ENCODE measurements at places on chromosomes 1 and 21. TPM values are rescaled to one million over a fixed set of nuclear protein-coding genes. Genes with fewer than 3 reads are reported as not detected.
A peak's percentile ranks its signal among the peaks of the same experiment; 100 is the strongest.

- H3K36me3 ChIP-seq, result no peaks in the 10 kb centered on the region
- DNase-seq, result no peak
- H3K27me3 ChIP-seq, result no peaks in the 10 kb centered on the region
- H3K4me3 ChIP-seq, result no peak overlapping the region
- no peak overlapping the region for H3K27ac ChIP-seq
Measured at GRCh38 chr1:44696789-44697345, 22.4 kb downstream of the ARMH1 start.

GRCh38 chr21:39034590-39035536 is 148.4 kb downstream of the PSMG1 start:
- H3K27ac ChIP-seq, result peak overlapping the region; percentile 72
- no peak overlapping the region for H3K4me3 ChIP-seq
- peaks cover 86% of the 10 kb centered on the region for H3K4me1 ChIP-seq
- DNase-seq, result no peak
- no peaks in the 10 kb centered on the region for H3K27me3 ChIP-seq

GRCh38 chr1:155011437-155012025 is 8.9 kb downstream of the ZBTB7B start:
- no peak overlapping the region for H3K4me3 ChIP-seq
- H3K4me1 ChIP-seq, result peaks cover 70% of the 10 kb centered on the region
- H3K27ac ChIP-seq, result no peak overlapping the region
- no peak for DNase-seq

GRCh38 chr1:244998717-244999346 is 134.5 kb upstream of the HNRNPU start:
- no peak overlapping the region for H3K4me3 ChIP-seq
- H3K36me3 ChIP-seq, result 0 out of 3 replicates have a peak, but pooled peaks cover 3% of the 10 kb centered on the region
- no peaks in the 10 kb centered on the region for H3K27me3 ChIP-seq
- H3K4me1 ChIP-seq, result no peaks in the 10 kb centered on the region

DNA sequence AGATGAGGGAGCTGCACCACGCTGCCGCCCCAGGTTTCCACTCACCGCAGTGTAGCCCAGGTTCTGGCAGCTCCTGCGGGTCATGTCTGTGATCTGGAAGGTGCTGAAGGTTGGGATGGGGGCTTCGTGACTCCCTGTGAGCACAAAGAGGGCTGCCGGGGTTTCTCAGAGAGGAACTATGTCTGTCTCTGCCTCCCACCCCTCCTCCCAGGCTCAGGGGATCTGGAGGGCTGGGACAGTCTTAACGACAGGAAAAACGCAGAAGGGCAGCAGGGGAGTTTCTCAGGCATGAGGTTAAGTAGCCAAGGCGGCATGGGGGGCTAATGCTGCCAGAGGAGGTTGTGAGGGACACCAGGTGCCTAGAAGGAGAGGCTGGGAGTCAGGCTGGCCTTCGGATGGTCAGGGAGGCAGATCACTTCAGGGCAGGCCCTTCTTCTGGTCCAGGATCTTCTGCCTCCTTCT is 656 bp downstream of the SH2D2A start:
- no peak overlapping the region for H3K4me3 ChIP-seq
- peaks cover 33% of the 10 kb centered on the region for H3K4me1 ChIP-seq
- no peak overlapping the region for H3K27ac ChIP-seq
- H3K27me3 ChIP-seq, result peaks cover 27% of the 10 kb centered on the region
- H3K36me3 ChIP-seq, result no peaks in the 10 kb centered on the region

DNA sequence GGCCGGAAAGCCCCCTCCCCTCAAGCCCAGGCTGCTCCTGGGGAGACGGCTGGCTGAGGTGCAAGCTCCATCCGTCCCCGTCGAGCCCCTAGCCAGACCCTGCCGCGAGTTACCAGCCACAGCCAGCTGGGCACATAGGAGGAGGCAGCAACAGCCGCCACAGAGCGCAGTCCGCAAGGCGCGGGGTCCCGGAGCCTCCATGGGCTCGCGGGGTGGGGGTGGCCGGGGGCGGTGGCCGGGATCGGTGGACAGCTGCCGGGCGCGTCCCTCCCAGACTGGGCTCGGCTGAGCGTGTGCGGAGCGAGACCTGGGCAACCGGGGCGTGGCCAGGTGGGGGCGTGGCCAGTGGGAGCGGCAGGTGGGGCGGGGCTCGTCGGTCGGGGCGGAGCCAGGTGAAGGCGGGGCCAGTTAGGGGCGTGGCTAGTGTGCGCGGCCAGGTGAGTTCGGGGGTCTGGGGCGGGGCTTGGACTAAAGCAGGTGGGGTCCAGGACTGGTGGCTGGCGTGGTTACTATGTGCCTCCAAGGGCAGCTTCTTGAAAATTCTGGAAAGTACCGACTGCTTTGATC is at the start of gene CD164L2:
CD164L2 (minus strand) TSS at position 295 of the 567 bp plus-strand sequence; CDS start at position 201, 94 bp downstream.
- H3K27ac ChIP-seq, result no peak within 1 kb of the TSS
- DNase-seq, result no peak

GRCh38 chr1:27593678-27594563 is 10.0 kb downstream of the AHDC1 start:
- H3K27ac ChIP-seq, result no peak overlapping the region
- H3K4me1 ChIP-seq, result peaks cover 51% of the 10 kb centered on the region
- no peaks in the 10 kb centered on the region for H3K27me3 ChIP-seq
- no peaks in the 10 kb centered on the region for H3K36me3 ChIP-seq
- no peak overlapping the region for H3K4me3 ChIP-seq

DNA sequence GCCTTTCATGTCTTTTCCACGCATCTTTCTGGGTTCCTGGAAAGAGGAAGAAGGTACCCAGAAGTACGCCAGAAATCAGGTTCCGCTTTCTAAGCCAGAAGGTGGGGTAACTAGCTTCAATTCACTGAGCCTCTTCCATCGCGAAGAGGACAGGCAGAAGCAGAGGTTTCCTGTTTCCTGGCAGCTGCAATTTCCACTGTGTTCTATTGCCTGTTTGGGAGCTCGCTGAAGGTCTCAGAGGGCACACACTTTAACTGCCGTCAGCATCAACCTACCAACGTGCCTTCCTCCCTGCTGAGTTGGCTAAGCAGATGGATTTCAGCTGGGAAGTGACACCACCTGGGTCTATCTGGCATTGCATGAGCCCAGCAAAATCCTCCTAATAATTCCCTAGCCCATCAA is 10.0 kb downstream of the NCF2 start:
- H3K27me3 ChIP-seq, result peaks cover 2% of the 10 kb centered on the region
- peaks cover 5% of the 10 kb centered on the region for H3K4me1 ChIP-seq

DNA sequence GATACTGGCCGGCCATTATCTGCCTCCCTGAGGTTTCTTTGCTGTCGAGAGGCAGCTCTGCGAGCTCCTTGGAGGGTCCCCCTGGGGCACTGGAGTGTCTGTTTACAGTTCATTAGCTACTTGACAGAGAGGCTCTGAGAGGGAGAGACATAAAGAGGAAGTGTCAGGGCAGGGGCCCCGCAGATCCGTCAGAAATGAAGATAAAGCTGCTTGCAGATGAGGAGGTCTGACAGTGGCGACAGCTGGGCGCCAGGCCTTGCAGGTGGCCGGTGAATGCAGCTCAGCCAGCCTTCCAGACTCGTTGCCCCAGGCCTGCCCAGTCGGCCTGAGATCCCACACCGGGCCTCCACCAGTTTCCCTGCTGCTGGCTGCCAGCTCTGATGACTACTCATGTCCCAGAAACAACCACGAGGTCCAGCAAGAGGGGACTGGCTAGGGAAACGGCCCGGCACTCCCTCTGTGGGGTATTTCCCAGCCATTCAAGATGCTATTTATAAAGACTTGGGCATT is 84.7 kb downstream of the DISP3 start:
- H3K27me3 ChIP-seq, result peaks cover 1% of the 10 kb centered on the region
- DNase-seq, result no peak
- H3K4me3 ChIP-seq, result no peak overlapping the region
- no peak overlapping the region for H3K27ac ChIP-seq
- H3K36me3 ChIP-seq, result no peaks in the 10 kb centered on the region

DNA sequence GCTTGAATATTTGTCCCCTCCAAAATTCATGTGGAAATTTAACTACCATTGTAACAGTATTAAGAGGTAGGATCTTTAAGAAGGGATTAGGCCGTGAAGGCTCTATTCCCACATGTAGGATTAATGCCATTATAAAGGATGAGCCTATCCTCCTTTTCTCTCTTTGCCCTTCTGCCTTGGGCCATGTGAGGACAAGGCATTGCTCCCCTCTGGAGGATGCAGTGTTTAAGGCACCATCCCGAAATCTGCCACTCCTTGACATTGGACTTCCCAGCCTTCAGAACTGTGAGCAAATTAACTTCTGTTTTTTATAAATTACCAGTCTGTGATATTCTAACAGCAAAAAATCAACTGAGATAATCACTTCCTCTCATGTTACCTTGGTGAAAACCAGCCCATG is 124.4 kb downstream of the TOMM20 start:
- DNase-seq, result no peak
- H3K27ac ChIP-seq, result no peak overlapping the region
- no peaks in the 10 kb centered on the region for H3K36me3 ChIP-seq

- no peaks in the 10 kb centered on the region for H3K36me3 ChIP-seq
- H3K4me1 ChIP-seq, result no peaks in the 10 kb centered on the region
- no peak overlapping the region for H3K4me3 ChIP-seq
- H3K27ac ChIP-seq, result no peak overlapping the region
Measured at GRCh38 chr1:186500804-186501203, 39.9 kb upstream of the PDC start.

- no peak overlapping the region for H3K4me3 ChIP-seq
- no peaks in the 10 kb centered on the region for H3K27me3 ChIP-seq
- no peaks in the 10 kb centered on the region for H3K36me3 ChIP-seq
Measured at GRCh38 chr1:66050633-66051032, 257.9 kb downstream of the PDE4B start.

DNA sequence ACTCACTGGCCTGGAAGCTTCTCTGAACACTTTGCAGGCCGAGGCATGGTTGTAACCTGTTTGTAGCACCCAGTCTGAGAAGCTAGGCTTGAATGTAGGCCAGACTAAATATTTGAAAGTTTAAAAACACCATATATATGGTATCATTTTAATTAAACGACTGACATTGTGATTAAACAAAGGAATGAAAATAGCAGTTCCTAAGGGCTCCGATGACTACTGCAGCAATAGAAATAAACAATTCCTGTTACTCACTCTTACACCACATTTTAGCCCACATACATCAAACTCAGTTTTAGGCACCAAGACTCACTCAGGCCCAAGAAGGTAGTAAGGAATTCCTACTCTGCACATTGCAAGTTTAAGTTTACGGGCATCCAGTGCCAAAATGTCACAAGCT is 281.2 kb downstream of the AKT3 start:
- DNase-seq, result no peak
- H3K4me3 ChIP-seq, result no peak overlapping the region
- no peaks in the 10 kb centered on the region for H3K4me1 ChIP-seq
- no peaks in the 10 kb centered on the region for H3K27me3 ChIP-seq
- H3K27ac ChIP-seq, result no peak overlapping the region

GRCh38 chr1:94989398-94989797 is 62.5 kb upstream of the CNN3 start:
- no peaks in the 10 kb centered on the region for H3K27me3 ChIP-seq
- H3K4me1 ChIP-seq, result peaks cover 47% of the 10 kb centered on the region
- H3K4me3 ChIP-seq, result no peak overlapping the region
- no peak overlapping the region for H3K27ac ChIP-seq

GRCh38 chr1:29511436-29511835 is 275.1 kb downstream of the PTPRU start:
- no peak overlapping the region for H3K27ac ChIP-seq
- no peaks in the 10 kb centered on the region for H3K4me1 ChIP-seq
- DNase-seq, result no peak
- no peaks in the 10 kb centered on the region for H3K27me3 ChIP-seq
- no peaks in the 10 kb centered on the region for H3K36me3 ChIP-seq
- H3K4me3 ChIP-seq, result no peak overlapping the region

DNA sequence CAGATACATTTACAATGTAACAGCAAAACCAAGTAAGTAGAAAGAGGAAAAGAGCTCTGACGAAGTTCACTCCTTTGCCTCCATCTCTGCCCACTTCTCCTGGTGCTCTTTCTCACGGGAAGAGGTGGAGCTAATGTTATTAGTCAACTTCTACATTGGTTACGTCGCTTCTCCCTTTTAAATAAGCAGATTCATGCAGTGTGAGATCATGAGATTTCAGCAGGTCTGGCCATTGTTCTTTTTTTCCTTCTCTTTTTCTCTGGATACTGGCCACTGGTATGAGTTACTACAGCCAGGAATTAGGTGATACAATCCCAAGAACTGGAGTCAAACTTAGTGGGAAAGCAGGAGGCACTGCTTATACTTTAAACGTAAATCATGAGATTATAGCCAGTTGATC is 207.1 kb downstream of the AKT3 start:
- no peak for DNase-seq
- H3K4me3 ChIP-seq, result no peak overlapping the region
- H3K4me1 ChIP-seq, result no peaks in the 10 kb centered on the region
- H3K27ac ChIP-seq, result no peak overlapping the region

DNA sequence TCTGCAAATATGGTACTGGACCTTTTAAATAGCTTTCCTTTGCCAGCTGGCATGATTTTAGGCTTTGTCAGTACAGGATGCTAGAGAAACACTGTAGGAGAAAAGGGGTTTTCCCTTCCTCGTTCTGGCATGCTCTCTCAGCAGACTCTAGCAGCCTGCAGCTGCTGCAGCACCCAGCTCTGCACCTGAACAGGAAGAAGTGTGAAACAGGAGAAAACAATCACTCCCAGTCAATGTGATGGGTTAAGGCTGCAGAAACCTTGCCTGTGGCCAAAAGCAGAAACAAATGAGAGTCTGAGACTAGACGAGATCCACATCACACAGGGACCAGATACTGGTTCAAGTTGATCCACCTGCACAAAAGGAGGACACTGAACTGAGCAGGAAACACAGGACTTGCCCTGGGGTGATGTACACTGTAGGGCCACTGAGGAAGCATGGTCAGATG is 21.2 kb downstream of the OVGP1 start:
- H3K36me3 ChIP-seq, result no peaks in the 10 kb centered on the region
- H3K27me3 ChIP-seq, result peaks cover 20% of the 10 kb centered on the region
- DNase-seq, result no peak
- H3K27ac ChIP-seq, result no peak overlapping the region
- H3K4me3 ChIP-seq, result no peak overlapping the region

DNA sequence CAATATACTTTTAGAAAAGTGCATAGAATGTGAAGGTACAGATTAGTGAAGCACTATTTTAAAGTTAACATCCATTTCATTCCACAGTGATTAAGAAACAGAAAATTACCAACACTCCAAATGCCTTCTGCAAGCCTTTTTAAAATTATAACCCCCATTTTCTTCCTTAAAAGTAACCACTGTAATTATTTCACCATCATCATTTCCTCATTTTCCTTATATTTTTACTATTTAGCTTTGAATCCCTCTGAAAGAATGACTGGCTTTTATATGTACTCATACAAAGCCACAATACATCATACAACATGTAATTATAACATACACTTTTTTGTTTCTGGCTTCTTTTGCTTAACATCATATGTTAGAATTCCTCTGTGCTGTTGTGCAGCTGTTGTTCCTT is 6.5 kb upstream of the NEGR1 start:
- peaks cover 15% of the 10 kb centered on the region for H3K27me3 ChIP-seq
- H3K4me3 ChIP-seq, result no peak overlapping the region
- H3K4me1 ChIP-seq, result peaks cover 11% of the 10 kb centered on the region
- H3K27ac ChIP-seq, result no peak overlapping the region

DYNLT5 gene
- not detected for total RNA-seq

IL10 gene
- total RNA-seq, result not detected

MROH7 gene
- total RNA-seq, result 0.09 TPM

YY1AP1 gene
- total RNA-seq, result 28.5 TPM

SMIM1 gene
- total RNA-seq, result 55.8 TPM

SAMD11 gene
- 0.11 TPM for total RNA-seq

ELAPOR1 gene
- total RNA-seq, result 0.20 TPM

TNFRSF4 gene
- total RNA-seq, result not detected

PRAMEF14 gene
- total RNA-seq, result not detected
